SJCRH30 (cell line): ENCODE measurements at places on chromosomes 3 and 15. TPM values are rescaled to one million over a fixed set of nuclear protein-coding genes. Genes with fewer than 3 reads are reported as not detected.

DNA sequence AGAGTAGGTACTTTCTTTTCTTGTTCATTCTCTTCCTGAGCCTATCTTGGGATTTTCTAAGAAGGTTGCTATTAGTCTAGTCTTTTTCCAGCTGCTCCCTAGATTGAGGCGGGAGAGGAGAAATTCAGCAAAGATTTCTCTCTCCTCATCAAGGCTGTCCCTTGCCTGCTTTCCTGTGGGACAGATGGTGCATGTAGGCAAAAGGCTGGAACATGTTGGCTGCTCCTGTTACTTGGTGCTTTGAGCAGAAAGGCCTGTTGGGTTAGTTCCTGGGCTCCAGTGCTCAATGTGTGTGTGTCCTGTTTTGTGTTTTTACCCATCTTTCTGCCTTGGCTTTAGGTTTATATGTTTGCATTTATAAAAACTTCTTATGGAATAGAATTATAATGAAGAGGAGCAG is 9.1 kb upstream of the SNRPN start:
- no peak overlapping the region for H3K4me3 ChIP-seq
- no peak for DNase-seq
- H3K27me3 ChIP-seq = no peaks in the 10 kb centered on the region
- H3K36me3 ChIP-seq = no peaks in the 10 kb centered on the region
- H3K4me1 ChIP-seq = peaks cover 5% of the 10 kb centered on the region
- no peak overlapping the region for H3K27ac ChIP-seq

DNA sequence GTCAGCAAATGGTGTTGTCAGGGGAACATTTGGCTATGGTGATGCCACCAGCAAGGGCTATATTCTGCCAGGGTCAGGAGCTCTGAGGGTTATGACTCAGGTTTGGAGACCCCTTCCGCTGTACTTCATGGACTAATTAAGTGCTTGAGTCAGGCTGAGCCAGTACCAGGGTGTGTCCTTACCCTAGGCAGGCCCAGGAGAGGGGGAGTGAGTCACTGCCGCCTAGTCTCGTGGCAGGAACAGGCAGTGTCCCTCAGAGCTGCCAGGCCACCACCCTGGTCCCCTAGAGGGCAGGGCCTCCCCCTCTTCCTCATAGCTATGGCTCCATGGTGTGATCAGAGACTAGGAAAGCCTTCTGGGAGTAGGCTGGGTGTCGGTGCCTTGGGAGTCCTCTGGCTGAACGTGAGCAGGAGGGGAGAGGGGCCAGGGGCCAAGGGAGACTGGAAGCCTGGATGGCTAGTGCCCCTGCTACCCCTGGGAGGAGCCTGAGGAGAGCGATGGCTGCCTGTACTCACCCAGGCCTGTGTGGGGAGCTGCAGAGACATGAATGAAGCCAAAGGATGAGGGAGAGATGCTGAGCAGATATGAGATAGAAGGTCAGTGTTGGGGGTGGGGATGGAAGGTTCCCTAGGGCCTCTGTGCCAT is 10.6 kb downstream of the MAPKAPK3 start:
- no peak overlapping the region for H3K27ac ChIP-seq
- DNase-seq = peak; percentile 31
- H3K36me3 ChIP-seq = no peaks in the 10 kb centered on the region
- no peaks in the 10 kb centered on the region for H3K27me3 ChIP-seq
- no peak overlapping the region for H3K4me3 ChIP-seq
- H3K4me1 ChIP-seq = peaks cover 13% of the 10 kb centered on the region; the same call in 1 of the 2 replicates

DNA sequence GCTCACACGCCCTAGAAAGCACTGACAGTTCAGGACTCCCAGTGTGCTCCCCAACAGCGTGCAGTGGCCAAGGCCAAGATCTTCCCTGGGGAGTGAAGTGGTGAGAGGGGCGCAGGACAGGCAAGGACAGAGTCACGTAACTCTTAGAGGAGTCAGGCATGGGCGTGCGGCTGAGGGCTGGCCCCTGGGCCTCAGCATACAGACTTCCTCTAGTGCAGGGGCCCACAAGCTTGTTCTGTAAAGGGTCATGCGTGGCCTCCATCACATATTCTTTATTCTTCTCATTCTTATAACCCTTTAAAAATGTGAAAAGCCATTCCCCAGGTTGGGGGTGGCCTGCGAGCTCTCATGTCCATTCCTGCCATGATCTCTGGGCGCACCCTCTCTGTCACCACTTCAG is 25.2 kb downstream of the TMEM43 start:
- peaks cover 11% of the 10 kb centered on the region for H3K36me3 ChIP-seq
- H3K4me1 ChIP-seq = peaks cover 8% of the 10 kb centered on the region; the same call in 1 of the 2 replicates
- no peaks in the 10 kb centered on the region for H3K27me3 ChIP-seq
- H3K4me3 ChIP-seq = no peak overlapping the region
- no peak for DNase-seq

DNA sequence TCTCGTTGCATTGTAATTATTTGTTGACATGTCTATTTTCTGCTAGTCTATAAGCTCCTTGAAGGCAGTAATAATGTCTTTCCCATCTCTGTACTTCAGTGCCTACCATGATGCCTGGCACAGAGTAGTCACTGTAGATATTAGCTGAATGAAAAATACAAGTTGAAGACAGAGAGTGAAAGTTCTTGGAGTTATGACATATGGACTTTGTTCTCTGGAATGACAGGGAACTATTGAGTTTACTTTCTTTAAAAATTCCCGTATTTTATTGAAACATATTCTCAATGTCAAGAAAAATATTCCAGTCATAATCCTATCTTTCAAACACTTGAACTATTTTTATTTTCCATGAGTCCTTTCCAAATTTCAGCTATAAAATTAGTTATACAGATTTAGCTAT is 3.0 kb downstream of the BLM start:
- H3K4me3 ChIP-seq = no peak overlapping the region
- H3K27me3 ChIP-seq = no peaks in the 10 kb centered on the region
- H3K4me1 ChIP-seq = peaks cover 5% of the 10 kb centered on the region; the same call in 1 of the 2 replicates
- H3K36me3 ChIP-seq = peaks cover 10% of the 10 kb centered on the region
- H3K27ac ChIP-seq = no peak overlapping the region

GRCh38 chr3:156723182-156723619 is 48.8 kb downstream of the TIPARP start:
- H3K27ac ChIP-seq = no peak overlapping the region
- no peaks in the 10 kb centered on the region for H3K36me3 ChIP-seq
- H3K4me3 ChIP-seq = no peak overlapping the region
- peaks cover 3% of the 10 kb centered on the region; the same call in 1 of the 2 replicates for H3K4me1 ChIP-seq
- no peaks in the 10 kb centered on the region for H3K27me3 ChIP-seq

GRCh38 chr15:44788748-44789147 is 52.4 kb downstream of the TRIM69 start:
- H3K27ac ChIP-seq = no peak overlapping the region
- 0 out of 2 replicates have a peak, but pooled peaks cover 2% of the 10 kb centered on the region for H3K27me3 ChIP-seq
- no peak overlapping the region for H3K4me3 ChIP-seq
- H3K36me3 ChIP-seq = no peaks in the 10 kb centered on the region

DNA sequence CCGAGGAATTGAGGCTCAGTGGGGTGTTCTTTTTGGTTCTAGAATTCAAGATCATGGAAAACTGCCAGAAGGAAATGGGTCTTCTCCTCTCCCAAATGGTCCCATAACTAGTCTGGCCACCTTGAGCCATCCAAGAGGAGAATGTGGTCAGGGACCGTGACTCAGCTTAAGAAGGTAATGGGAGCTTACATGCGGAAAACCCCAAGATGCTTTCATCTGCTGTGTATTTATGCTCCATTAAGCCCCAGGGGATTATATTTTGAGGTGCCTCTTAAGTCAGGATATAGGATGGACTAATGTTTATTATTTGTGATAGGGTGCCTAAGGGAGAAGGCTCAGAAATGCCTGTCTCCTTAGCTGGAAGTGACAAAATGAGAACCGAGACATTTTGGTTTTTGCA is 39.2 kb upstream of the DLG1 start:
- H3K27me3 ChIP-seq = no peaks in the 10 kb centered on the region
- H3K27ac ChIP-seq = no peak overlapping the region
- no peak overlapping the region for H3K4me3 ChIP-seq
- H3K36me3 ChIP-seq = no peaks in the 10 kb centered on the region
- peak; percentile 58 for DNase-seq
- H3K4me1 ChIP-seq = peaks cover 27% of the 10 kb centered on the region

GRCh38 chr3:185330238-185330637 is 32.7 kb upstream of the MAP3K13 start:
- no peaks in the 10 kb centered on the region for H3K36me3 ChIP-seq
- no peak overlapping the region for H3K4me3 ChIP-seq
- 0 out of 2 replicates have a peak, but pooled peaks cover 3% of the 10 kb centered on the region for H3K4me1 ChIP-seq
- DNase-seq = no peak
- no peaks in the 10 kb centered on the region for H3K27me3 ChIP-seq

GRCh38 chr3:118607915-118608820 is 426.5 kb downstream of the IGSF11 start:
- no peak overlapping the region for H3K27ac ChIP-seq
- DNase-seq = no peak
- H3K4me1 ChIP-seq = no peaks in the 10 kb centered on the region
- no peak overlapping the region for H3K4me3 ChIP-seq

- no peak for DNase-seq
- H3K4me1 ChIP-seq = no peaks in the 10 kb centered on the region
- H3K27ac ChIP-seq = no peak overlapping the region
- no peaks in the 10 kb centered on the region for H3K36me3 ChIP-seq
Observed at GRCh38 chr3:186319945-186320344, 42.1 kb downstream of the DGKG start.

- DNase-seq = no peak
- no peaks in the 10 kb centered on the region for H3K27me3 ChIP-seq
- no peak overlapping the region for H3K27ac ChIP-seq
- no peak overlapping the region for H3K4me3 ChIP-seq
- H3K36me3 ChIP-seq = no peaks in the 10 kb centered on the region
Observed at GRCh38 chr15:87724330-87724729, 532.2 kb downstream of the NTRK3 start.

DNA sequence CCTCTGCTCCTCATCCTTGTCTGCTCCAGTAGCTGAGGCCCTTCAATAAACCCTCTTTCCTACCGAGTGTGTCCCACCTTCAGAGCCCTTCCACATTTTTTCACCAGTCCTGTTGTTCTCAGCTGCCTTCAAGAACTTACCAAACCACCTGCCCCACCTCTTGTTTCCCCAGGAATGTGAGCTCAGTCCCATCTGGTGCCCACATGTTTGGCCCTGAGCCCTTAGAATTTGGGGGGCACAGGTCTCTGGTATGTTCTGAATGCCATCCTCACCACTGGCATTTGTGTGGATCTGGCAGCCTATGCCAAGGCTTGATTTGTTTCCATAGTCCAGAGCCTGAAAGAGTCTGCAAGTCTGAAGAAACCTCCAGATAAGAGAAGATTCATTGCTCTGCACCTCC is 315.2 kb upstream of the PPP2R3A start:
- no peaks in the 10 kb centered on the region for H3K36me3 ChIP-seq
- H3K4me3 ChIP-seq = no peak overlapping the region
- H3K27ac ChIP-seq = no peak overlapping the region
- H3K27me3 ChIP-seq = no peaks in the 10 kb centered on the region

DNA sequence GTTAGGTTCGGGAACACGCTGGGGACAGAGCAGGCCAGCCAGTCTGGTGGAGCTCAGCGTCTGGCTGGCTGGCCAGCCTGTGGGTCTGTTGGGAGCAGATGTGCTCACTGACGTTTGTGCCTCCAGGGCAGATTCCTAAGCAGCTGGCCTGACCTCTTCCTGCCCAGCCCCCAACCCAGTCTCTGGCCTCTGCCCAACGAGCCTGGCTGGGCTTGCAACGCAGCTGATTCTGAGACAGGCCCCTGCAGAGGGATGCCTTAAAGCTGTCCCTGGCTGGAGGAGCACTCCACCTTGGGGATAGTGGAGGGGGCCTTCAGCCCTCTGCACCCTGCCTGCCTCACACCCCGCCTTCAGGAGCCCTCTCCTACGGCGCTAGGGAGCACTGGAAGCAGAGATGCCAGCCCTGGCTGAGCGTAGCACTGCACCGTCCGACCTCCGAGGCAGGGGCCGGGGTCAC is 46.0 kb downstream of the KLF13 start:
- no peak overlapping the region for H3K4me3 ChIP-seq
- peaks cover 18% of the 10 kb centered on the region for H3K4me1 ChIP-seq
- peak; percentile 97 for DNase-seq
- H3K27ac ChIP-seq = peak overlapping the region; percentile 72
- H3K36me3 ChIP-seq = no peaks in the 10 kb centered on the region
- no peaks in the 10 kb centered on the region for H3K27me3 ChIP-seq

- H3K4me3 ChIP-seq = no peak overlapping the region
- no peaks in the 10 kb centered on the region for H3K4me1 ChIP-seq
- H3K27ac ChIP-seq = no peak overlapping the region
- peaks cover 5% of the 10 kb centered on the region; the same call in 1 of the 2 replicates for H3K27me3 ChIP-seq
Observed at GRCh38 chr3:137987723-137988122, 22.2 kb upstream of the CLDN18 start.

DNA sequence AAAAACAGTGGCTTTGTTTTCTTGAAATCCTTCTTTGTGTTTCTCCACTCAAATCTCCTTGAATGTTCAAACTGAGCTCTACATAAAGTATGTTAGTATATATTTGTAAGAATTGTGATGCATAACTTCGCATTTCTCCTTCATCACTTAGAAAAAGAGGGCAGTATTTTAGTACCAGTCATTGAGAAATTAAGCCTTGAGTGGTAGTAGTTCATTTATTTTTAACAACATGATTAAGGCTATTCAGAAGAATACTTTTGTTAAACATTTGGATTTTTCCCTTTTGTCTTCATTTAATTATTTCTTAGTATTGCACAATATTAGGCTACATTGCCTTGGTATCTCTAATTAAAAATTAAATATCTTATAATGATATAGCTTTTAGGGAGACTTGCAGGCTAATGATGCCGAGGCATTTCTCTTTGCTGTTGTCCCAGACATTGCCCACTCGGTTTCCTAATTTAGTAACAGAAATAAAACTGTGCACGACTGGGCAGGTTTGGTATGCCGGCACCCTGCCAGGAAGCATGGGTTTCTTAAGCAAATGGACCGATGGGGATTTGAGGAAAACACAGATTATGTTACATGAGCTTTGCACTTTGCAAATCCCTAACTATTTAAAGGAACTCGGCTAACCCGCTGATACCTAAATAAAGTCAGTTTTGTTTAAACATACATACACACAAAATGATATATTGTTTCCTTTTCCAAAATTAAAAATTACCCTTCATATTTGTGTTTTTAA is 54.7 kb downstream of the LRRC28 start:
- peaks cover 24% of the 10 kb centered on the region for H3K4me1 ChIP-seq
- no peaks in the 10 kb centered on the region for H3K36me3 ChIP-seq
- peak; percentile 88 for DNase-seq
- H3K4me3 ChIP-seq = no peak overlapping the region
- H3K27ac ChIP-seq = peak overlapping the region; percentile 11; the same call in 1 of the 2 replicates

GRCh38 chr3:37202035-37202434 is 27.7 kb upstream of the LRRFIP2 start:
- no peaks in the 10 kb centered on the region for H3K36me3 ChIP-seq
- H3K4me3 ChIP-seq = no peak overlapping the region
- H3K4me1 ChIP-seq = peaks cover 19% of the 10 kb centered on the region
- DNase-seq = no peak
- no peaks in the 10 kb centered on the region for H3K27me3 ChIP-seq

- H3K4me1 ChIP-seq = peaks cover 5% of the 10 kb centered on the region; the same call in 1 of the 2 replicates
- H3K36me3 ChIP-seq = no peaks in the 10 kb centered on the region
- no peak overlapping the region for H3K4me3 ChIP-seq
- no peak overlapping the region for H3K27ac ChIP-seq
Observed at GRCh38 chr15:83837945-83838571, 184.1 kb downstream of the ADAMTSL3 start.

- H3K36me3 ChIP-seq = no peaks in the 10 kb centered on the region
- no peak overlapping the region for H3K4me3 ChIP-seq
- peak overlapping the region; percentile 83 for H3K27ac ChIP-seq
- peaks cover 21% of the 10 kb centered on the region for H3K4me1 ChIP-seq
- peak; percentile 75 for DNase-seq
- no peaks in the 10 kb centered on the region for H3K27me3 ChIP-seq
Observed at GRCh38 chr3:72907731-72908620, 20.1 kb downstream of the GXYLT2 start.

Gene AMIGO3
- 3.9 and 4.2 TPM in 2 replicates for total RNA-seq

Gene SLCO2A1
- not detected in 2 replicates for total RNA-seq

Gene OGG1
- total RNA-seq = 32.2 and 35.0 TPM in 2 replicates

Gene SOX2
- total RNA-seq = 4.7 and 5.4 TPM in 2 replicates

Gene CPA3
- not detected in 2 replicates for total RNA-seq
